ENCODE measurements at places on chromosomes 5 and 9. TPM values are rescaled to one million over a fixed set of nuclear protein-coding genes. Genes with fewer than 3 reads are reported as not detected.

The TEX48 gene
- not detected for polyA plus RNA-seq

The PCDHA6 gene
- polyA plus RNA-seq, result 0.80 TPM

GRCh38 chr9:110126499-110126941 is 81.4 kb downstream of the C9orf152 start:
- peaks cover 73% of the 10 kb centered on the region for H3K4me1 ChIP-seq
- DNase-seq, result no peak
- peak overlapping the region; percentile 92 for H3K27ac ChIP-seq
- H3K4me3 ChIP-seq, result no peak overlapping the region
- H3K27me3 ChIP-seq, result no peaks in the 10 kb centered on the region

DNA sequence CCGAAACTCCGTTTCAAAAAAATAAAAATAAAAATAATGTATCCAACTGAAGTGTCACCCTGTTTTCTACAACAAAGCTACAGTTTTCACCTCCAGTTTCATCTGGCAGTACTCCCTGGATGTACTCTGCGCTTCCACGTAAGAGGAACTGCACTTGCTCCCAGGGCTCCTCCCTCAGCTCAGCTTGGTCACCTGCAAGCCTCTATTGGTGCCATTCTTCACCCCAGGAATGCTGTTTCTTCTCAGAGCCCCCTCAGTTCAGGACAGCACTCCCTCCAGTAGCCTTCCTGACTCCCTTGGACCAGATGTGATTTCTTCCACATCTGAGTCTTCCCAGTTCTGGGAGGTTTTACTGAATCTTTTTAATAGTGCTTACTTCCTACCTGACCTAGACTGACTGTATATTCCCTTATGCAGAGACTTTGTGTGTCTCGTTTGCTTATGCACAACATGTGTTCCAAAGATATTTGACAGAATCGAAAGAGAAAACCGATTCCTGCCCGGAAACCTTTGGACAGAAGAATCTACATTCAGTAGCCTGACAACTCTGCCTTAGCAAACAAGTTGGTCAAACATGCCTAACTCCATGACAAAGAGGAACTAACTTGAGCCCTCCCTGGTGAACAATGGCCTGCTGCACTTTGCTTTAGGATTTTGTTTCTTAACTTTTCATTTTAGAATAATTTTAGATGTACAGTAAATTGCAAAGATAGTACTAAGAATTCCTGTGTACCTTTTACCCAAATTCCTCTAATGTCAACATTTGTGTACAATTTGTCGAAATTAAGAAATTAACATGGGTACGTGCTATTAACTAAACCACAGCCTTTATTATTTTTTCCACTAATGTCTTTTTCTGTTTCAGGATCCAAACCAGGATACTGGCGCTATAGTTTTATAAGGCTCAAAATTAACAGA is 814 bp downstream of the CCDC125 start:
- peak overlapping the region; percentile 83 for H3K4me3 ChIP-seq
- H3K4me1 ChIP-seq, result peaks cover 4% of the 10 kb centered on the region
- no peaks in the 10 kb centered on the region for H3K27me3 ChIP-seq
- peak overlapping the region; percentile 51 for H3K27ac ChIP-seq
- no peak for DNase-seq
- H3K36me3 ChIP-seq, result no peaks in the 10 kb centered on the region

GRCh38 chr5:119468286-119468685 is 16.0 kb downstream of the HSD17B4 start:
- H3K4me1 ChIP-seq, result no peaks in the 10 kb centered on the region
- no peak overlapping the region for H3K27ac ChIP-seq
- no peak overlapping the region for H3K4me3 ChIP-seq
- DNase-seq, result no peak
- no peaks in the 10 kb centered on the region for H3K27me3 ChIP-seq
- no peaks in the 10 kb centered on the region for H3K36me3 ChIP-seq

DNA sequence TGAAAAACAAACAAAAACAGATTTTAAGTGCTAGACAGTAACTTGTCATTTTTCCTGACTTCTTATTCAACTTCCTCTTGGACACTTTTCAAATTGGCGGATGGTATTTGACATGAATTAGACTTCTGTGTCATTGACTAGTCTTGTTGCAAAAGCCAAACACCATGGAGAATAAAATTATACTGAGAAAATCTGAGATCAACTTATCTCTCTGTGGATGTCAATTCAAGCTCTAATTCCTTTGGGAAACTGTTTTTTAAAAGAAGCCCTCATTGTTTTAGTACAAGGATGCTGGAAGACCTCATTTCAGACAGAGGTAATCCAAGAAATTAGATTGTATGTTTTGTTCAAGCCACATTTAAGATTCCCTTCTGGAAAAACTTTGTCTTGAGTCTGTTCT is 831.0 kb downstream of the SEMA5A start:
- H3K36me3 ChIP-seq, result no peaks in the 10 kb centered on the region
- no peaks in the 10 kb centered on the region for H3K4me1 ChIP-seq
- H3K27me3 ChIP-seq, result no peaks in the 10 kb centered on the region
- H3K27ac ChIP-seq, result no peak overlapping the region
- no peak overlapping the region for H3K4me3 ChIP-seq

Data from kidney (tissue), 22 donors.